ENCODE measurements at places on chromosomes 4 and X.

- no peak for DNase-seq
Measured at GRCh38 chr4:174764105-174764729, 64.8 kb downstream of the GLRA3 start.

DNA sequence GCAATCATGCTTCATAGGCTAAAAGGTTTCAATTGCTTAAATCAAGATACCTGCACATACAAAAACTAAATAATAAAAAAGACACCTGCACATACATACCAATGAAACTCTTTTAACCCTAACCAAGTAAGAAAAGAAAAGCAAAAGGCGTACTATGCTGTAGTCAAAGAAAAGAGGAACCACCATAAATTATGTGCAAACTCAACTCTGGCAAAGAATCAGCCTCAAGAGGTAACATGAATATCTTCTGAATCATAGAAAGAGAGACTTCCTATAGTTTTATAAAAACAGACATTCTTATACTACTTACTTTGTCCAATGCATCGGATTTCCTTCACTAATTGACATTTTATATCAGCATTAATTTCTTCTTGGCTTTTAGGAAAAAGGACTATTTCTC is 29.3 kb downstream of the MMGT1 start:
- DNase-seq: no peak

DNA sequence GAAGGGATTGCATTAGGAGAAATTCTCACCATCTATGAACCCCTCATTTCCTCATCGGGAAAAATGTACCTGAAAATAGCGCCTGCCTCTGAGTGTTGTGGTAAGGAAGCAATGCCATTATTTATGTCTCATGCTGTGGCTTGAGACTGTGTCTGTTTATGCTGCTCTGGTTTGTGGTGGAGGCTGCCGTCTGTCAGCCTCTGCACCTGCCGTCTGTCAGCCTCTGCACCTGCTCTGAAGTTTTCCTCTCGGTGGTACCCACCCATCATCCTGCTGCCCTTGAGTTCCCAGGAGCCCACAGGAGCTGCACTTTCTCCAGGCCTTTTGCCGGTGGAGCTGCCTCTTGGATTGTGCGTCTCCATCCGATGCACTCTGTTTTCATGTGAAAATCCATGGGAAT is 68.5 kb upstream of the PPP2R3B start:
- DNase-seq: no peak

DNA sequence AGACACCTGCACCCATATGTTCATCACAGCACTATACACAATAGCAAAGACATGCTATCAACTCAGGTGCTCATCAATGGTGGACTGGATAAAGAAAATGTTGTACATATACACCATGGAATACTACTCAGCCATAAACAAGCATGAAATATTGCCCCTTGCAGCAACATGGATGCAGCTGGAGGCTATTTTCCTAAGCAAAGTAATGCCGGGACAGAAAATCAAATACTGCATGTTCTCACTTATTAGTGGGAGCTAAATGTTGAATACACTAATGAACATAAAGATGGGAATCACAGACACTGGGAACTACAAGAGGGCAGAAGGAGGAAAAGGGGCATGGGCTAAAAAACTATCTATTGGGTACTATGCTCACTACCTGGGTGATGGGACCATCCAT is 278.5 kb downstream of the GPC3 start:
- no peak for DNase-seq

DNA sequence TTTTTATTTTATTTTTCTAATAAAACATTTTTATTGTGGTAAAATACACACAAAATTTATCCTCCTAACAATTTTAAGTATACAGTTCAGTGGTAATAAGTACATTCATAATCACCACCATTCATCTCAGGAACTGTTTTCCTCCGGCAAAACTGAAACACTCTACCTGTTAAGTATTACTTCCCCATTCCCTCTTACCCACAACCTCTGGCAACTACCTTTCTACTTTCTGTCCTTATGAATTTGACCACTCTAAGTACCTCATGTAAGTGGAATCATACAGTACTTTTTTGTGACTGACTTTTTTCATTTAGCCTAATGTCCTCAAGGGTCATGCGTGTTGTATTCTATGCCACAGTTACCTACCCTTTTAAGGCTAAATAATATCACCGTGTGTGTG is 21.1 kb upstream of the HSFX4 start:
- DNase-seq: no peak

- DNase-seq: no peak
Measured at GRCh38 chrX:45230410-45230809, 29.7 kb upstream of the DIPK2B start.

DNA sequence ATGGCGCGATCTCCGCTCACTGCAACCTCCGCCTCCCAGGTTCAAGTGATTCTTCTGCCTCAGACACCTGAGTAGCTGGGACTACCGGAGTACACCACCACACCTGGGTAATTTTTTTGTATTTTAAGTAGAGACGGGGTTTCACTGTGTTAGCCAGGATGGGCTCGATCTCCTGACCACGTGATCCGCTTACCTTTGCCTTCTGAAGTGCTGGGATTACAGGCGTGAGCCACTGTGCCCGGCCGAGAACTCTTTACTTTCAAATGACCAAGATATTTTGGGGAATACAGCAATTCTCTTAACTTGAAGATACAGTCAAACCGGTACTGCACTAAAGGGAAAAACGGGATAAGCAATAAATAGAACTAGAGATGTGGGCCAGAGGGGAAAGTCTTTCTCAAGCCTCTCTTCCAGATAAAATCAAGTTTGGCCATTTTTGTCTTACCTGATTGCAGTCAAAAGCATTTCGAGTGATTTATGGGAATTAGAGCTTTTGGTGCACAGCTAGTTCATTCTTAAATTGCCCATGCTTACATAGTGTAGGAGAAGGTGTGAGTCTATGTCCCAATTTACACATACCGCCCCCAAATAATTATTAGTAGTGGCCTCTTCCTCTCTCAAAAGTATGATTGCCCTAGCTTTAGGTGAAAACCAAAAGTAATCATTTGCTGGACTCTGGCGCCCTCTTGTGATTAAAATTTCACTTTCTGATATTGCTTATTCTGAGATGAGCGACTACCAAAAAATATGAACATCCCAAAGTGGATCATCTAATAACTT is 53.2 kb upstream of the ABCG2 start:
- no peak for DNase-seq

- no peak for DNase-seq
Measured at GRCh38 chr4:186095406-186095805, 9.1 kb upstream of the FAM149A start.
